ENCODE measurements at places on chromosomes 2 and 18.

DNA sequence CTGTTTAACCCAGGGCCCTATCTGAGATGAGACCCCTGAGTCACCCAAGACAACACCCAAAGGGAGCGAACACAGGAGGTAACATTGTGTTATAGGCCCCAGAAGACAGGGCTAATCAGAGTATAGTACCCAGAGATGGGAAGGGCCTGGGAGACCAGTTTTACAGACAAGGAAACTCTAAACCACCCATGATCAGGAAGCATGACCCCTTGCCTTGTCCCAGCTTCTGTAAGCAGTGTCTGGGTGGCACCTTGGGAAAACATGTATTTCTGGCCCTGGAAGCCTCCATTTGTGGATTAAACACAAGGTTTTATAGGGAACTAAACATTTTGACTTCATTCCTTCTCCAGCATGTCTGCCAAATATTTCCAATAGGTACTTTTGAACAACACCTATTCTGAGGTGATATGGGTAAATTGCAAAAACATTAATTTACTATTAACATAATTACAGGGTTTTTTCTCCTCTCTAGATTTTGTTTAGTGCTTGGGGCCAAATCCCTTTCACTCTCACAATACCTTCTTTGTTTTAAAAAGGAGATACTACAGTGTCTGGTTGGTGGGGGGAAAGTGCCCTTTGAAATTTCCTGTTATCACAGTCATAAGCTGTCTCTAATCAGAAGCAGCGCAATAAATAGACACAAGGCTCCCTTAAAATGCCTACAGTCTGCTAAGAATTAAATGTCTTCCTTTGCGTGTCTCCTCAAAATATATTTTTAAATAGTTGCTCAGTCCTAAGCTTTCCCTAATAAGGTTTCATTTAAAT, 341.1 kb downstream of the BCL11A start:
- no peak for DNase-seq

- no peak for DNase-seq
Observed at GRCh38 chr2:168801961-168802858, at the start of gene NOSTRIN. Gene NOSTRIN, plus strand, starts transcription at chr2:168802637. Its CDS starts 10 bp downstream, at chr2:168802647.

DNA sequence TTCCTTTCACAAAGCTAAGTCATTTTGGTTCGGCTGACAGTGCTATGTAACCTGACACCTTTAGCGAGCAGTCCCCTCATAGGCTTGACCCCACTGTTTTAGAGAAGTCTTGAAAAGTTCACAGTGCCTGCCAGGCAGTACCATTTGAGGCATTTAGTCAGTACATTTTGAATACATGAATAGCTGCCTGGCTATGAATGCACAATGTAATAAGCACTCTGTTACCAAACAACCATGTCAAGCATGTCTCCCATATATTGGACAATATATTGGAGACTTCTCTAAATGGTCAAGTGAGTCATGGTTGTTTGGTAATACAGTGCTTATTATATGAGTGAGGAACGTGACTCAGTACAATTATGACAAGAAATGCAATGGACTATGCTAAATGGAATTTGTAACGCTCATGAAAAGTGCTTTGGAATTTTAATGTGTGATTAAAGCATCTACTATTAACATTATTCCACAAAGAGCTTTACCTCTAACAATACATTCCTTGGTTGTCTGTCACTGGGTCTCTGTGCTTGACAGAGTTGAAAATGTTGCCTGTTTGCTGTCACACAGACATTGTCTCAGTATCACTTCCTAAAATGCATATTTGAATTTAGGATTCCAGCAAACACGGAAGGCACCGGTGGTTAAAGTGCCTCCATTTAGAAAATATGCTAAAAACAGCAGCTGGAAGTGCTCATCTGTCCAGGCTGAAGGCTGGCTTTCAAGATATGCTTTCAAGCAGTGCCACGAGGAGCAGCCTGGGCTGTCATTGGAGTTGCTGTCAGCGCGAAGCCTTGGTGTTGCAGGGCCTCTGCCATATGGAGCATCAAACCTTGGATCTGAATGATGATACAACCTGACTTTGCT, 458.6 kb downstream of the FBXO15 start:
- DNase-seq = no peak

DNA sequence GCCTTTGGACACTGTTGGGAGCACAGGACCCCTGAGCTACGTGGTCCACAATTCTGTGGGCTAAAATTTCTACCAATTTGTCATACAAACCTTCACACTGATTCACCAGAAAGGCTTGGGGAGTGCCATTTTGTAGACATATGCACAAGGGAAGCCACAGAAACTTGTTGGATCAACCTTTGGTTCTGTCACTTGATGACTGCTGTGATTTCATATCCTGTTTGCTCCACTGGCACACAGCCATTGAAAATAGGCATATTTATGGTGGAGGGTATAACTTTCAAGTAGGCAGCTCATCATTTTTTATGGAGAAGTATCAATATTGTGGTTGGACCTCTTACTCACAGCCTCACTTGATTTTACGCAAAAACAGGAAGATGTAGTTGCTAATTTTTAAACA, 10.5 kb downstream of the NAPG start:
- no peak for DNase-seq

DNA sequence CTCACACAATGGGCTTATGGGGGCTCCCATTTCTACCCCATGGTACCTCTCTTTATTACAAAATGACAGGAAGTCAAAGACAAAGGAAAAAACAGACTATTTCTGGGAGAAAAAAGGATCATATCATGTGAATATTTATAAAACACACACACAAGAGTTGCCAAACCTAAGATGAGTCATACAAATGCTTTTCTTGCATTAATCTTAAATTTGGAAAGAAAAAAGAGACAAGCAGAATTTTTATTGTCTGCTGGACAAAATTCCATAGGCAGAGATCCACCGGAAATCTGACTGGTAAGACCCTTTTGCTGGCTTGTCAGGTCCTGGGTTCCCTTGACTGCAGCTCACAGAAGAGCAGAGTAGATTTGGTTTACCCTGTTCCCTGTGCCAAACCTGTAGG, 1732.3 kb upstream of the PIK3C3 start:
- DNase-seq = no peak

Data from right renal pelvis (tissue), 4 donors.